ENCODE measurements at places on chromosomes 5 and 9.

DNA sequence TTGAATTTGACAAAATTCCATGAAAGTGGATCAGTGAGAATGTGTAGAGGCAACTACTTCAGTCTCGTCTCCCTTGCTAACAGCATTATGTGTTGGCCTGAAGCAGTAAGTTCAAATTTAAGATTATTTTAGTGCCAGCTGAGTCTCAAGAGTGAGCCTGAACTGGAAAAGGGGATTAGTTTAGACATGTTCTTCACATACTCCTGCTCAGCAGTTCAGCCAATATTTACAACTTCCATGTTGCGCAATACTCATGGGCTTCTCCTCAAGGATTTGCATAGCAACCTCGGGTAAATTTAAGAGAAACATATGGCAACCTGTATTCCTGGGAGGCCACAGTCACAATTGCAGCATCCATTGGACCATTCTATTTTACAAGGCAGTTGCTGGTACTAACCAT, 553.8 kb downstream of the PTPRD start:
- DNase-seq, result peak; percentile 28

GRCh38 chr5:159814805-159815585, 101.3 kb upstream of the ADRA1B start:
- DNase-seq, result no peak

DNA sequence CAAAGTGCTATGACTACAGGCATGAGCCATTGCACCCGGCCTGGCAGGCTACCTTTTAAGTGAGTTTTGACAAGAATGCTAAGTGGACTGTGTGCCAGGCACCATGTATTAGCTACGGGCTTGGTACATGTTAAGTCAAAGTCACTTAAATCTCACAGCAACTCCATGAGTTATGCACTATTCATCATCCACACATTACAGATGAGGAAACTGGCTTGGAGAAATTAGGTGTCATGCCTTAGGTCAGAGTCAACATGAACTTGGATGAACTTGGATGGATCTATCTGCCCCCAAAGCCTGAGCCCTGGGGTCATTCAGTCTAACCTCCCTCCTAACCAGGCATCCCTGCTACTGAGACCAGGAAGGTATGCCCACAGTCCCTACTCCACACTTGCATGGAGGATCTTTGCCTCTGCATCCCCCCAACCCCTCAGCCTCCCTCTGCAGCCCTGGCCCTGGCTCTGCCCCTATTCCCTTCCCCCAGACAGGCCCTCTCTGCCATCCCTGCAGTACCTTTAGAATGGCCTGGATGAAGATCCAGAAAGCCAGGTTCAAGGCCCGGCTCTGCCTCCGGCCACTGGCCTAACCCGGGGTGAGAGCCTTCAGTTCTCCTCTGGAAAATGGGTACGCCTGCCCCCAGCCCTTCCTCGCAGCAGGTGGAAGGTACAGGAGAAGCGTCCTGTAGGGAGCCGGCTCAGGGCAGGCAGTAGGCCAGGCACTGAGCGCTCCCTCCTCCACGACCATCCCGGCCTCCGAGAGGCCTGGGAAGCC, 685 bp upstream of the ADGRD2 start:
- no peak for DNase-seq

- DNase-seq, result no peak
Observed at GRCh38 chr9:38006163-38006562, 62.9 kb downstream of the SHB start.

- no peak for DNase-seq
Observed at GRCh38 chr9:107155244-107155817, 127.7 kb upstream of the RAD23B start.

DNA sequence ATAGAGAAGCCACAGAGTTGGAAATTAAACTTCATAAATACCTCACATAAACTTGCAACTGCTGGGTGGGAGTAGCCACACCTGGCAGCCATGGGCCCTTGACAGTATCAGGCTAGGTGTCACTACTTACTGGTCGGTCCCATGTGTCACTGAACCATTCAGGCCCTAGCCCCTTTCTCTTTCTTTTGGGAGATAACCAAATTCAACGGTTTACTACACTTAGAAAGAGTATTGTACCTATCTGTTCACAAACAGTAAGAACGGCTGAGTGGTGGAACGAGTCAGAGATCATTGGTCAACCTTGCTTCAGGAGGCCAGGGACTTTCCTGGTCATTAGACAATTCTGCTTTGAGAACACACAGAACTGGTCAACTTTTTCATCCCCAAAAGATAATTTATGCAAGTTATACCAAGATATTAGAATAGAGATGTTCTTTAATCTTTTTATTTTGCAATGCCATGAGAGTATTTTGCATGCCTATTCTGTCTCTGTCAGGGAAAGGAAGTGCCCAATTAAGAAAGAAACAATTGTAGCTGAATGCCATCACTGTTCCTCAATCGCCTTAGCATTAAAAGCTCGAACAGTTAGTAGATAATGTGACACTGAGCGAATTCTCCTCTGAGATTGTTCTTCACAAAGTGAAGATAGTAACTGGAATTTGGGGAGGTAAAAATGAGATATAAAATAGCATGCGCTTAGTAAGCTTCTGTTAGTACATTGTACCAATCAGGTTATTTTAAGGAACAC, 50.9 kb downstream of the GOLPH3 start:
- DNase-seq, result no peak

- DNase-seq, result no peak
Observed at GRCh38 chr5:122259995-122260394, 52.0 kb upstream of the SNCAIP start.

DNA sequence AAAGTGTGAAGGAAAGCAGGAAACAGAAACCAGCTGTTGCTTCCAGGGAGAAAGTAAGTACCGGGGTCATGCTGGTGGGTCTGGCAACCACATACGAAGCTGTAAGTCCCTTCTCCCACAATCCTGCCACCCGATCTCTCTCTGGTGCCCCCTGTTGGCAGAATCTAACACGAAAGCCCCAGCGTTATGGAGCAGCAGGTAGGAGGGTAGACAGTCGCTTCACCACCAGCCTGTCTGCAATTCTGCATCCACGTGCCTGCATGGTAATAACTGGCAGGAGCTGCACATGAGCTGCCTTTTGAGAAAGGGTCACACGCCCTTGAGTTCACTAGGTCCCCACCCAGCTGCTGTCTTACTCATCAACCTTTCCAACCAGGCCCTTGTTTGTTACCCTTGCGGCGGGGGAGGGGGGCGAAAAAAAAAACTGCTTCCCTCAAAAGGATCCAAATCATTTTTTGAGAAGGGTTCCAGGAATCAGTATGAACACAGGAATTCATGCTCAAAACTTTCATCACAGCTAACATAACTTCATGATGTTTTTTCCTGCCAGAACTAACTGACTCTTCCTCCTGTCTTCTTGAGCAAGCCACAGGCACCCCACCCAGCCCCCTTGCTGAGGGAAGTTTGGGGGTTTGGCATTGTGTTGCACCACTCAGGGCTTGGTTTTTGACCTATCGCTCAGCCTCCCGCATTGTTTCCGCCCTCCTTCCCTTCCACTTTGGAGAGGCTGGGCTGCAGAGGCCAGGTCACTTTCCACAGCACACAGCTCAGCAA, 19.6 kb upstream of the TMEM252 start:
- DNase-seq, result peak; percentile 40

DNA sequence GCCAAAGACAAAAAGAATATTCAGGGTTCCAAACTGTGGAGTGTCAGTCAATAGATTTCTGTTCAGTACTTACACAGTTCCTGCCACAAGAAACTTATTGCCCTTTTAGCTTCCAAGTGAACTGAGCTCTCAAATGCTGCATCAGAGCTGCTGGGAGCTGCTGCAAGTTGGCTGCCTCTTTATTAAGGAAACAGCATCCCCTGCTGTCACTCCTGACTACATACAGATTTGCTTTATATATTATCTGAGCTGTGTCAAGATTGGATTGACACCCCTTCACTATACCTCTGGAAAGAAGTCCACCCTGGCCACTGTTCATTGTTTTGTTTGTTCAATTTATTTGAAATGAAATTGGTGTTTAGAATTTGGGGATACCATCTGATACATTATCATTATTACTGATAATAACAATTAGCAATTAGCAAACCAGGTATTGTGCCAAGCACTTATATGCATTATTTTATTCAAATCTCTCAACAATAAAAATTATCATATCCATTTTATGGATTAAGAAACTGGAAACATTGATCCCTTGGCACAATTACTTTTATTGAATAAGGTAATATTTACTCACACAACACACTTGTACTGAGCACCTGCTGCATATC, 16.4 kb upstream of the C5orf58 start:
- DNase-seq, result peak; percentile 14

- peak; percentile 64 for DNase-seq
Observed at GRCh38 chr5:132838516-132839282, 8.3 kb upstream of the SHROOM1 start.

- DNase-seq, result no peak
Observed at GRCh38 chr9:1962122-1962521, 53.0 kb upstream of the SMARCA2 start.

DNA sequence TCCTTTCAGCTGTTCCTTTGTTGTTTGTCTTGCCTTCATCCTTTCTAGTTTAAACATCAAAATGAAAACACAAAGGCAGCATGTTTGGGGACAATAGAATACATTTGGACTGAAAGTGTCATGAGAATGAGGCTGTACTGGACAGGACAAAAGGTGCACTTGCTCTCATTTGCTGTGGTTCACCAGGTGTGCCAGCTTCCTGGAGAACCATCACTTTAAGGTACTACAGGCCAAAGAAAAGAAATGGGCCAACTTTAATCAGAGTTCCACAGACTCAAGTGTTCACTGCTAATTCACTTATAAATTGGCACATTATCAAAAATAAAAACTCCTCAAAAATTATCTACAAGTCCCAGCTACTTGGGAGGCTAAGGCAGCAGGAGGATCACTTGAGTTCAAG, 53.8 kb downstream of the ABHD17B start:
- DNase-seq, result no peak

DNA sequence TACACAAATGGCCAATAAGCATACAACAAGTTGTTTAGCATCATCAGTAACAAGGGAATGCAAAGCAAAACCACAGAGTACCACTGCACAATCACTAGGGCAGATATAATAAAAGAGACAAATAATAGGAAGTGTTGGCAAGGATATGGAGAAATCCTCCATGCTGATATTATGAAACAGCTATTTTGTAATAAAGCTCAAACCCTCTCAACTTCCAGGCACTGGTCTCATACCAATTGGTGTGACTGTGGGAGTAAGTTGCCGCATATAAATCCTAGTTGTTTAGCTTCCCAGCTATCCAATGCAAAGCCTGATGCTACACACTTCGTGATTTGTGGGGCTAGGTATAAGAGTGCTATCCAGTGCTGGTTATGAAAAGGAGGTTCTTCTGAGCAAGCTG, 88.6 kb downstream of the SMIM23 start:
- DNase-seq, result no peak

- DNase-seq, result peak; percentile 43
Observed at GRCh38 chr9:118522093-118523028, 818.2 kb downstream of the TLR4 start.

DNA sequence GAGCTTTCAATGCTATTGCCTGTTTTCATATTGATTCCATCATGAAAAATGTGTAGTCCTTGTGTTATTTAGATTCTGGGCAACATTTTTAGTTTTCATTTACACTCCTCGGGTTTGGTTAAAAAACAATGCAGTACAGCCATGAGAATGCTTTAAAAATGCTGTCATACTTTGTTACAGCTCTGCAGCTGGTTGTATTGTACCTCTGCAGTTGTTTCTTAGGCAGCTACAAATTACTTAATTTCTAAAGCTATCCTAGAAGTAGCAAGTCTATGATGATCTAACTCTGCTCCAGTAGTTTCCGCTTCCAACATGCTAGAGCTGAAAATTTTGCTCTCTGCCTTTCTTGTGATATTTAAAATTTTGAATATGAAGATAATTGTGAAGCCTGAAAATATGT, 20.2 kb downstream of the SNX18 start:
- DNase-seq, result no peak

DNA sequence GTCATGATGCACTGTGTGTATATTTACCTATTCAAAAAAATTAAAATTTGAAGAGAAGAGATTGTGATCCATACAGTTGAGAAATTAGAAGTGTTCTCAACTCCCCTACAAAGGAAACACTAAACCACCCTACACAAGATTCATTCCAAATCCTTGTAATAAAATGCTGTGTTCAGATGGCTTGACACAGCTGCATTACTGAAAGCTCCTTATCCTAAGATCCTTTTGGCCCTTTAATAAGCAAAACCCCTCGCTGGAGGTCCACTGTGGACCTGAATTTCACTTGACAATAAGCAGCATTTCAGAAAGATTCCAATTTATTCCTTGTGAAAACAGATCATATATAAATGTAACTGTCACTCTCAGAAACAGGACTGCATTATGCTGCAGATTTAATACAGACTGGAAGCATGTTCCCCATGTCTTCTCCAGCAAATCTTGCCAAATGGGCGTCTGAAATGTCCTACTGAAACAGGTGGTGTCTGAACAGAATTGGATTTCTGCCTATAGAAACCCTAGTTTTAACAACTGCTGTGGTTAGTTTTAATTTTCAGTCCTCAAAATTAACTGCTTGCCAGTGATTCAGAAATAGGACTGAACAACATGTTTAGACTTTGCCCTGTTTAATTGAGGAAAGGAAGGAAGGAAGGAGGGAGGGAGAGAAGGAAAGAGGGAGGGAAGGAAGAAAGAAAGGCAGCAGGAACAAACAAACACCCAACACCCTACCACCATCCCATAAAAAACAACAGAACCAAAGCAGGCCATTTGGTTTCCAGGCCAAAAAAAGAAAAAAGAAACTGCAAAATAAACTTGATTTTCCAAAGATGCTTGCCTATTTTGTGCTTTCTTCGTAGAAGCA, 179.6 kb downstream of the MLLT3 start:
- peak; percentile 94 for DNase-seq

GRCh38 chr5:176610435-176610773, 448 bp upstream of the GPRIN1 start:
- no peak for DNase-seq

- no peak for DNase-seq
Observed at GRCh38 chr5:6358434-6358820, 19.9 kb downstream of the MED10 start.

- no peak for DNase-seq
Observed at GRCh38 chr9:123044586-123044985, 11.1 kb downstream of the GPR21 start.

GRCh38 chr9:108484468-108484867, 371.3 kb downstream of the ACTL7B start:
- no peak for DNase-seq

- DNase-seq, result no peak
Observed at GRCh38 chr5:16233730-16234129, 54.1 kb upstream of the MARCHF11 start.

DNA sequence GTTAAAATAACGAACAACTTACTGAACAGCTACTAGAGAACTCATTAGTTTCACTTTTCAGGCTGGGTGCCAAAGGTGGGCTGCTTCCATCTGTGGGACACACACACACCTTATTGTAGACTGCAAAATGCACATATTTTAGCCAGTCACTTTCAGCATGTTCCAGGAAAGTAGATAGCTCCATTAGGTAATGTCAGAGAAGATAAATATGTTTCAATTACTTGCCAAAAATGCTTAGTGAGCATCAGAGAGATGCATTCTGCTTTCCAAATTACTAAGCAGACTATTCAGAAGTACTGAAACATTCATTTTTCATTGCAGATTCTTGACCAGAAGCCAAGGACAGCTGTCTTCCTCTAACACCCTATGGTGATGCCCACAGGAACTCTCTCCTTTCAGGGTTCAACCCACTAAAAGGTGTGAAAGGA, 56.2 kb upstream of the APC start:
- no peak for DNase-seq

Measured in cerebellar cortex (tissue), 1 donor.